ENCODE measurements at places on chromosomes 1 and 21.

GRCh38 chr1:43545339-43545694, 14.6 kb downstream of the PTPRF start:
- DNase-seq: no peak

DNA sequence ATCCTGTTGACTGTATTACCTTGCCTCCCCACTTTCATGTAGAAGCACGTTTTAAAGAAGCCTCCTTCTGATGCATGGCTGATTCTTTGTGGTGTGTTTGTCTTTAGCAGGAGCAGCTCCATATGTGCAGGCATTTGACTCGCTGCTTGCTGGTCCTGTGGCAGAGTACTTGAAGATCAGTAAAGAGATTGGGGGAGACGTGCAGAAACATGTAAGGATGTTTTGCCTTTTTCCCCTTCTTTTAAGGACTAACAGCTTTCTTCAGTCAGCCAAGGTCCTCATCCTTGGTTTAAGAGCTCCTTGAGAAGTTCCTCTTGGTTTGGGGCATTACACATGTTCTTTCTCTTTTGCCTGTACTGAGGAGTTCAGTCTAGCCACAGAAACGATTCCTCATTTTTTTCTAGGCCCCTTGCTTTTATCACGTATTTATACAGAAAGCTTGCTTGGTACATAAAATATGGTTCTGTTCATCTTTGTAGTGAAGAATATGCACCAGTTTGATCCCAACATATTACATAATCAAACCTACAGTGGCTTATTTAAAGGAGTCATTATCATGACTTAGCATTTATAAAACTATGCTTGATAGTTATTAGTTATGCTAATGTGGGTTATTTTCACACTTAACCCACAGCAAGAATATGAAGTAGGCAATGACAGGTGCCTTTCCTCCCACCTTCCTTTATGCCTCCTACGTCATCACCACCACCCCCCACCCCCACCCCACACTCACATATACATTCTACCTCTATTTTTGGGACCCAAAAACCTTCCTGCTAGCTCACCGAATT, 19.6 kb downstream of the CAP1 start:
- DNase-seq: peak; percentile 27

GRCh38 chr1:239164451-239165180, 221.8 kb upstream of the CHRM3 start:
- DNase-seq: no peak

DNA sequence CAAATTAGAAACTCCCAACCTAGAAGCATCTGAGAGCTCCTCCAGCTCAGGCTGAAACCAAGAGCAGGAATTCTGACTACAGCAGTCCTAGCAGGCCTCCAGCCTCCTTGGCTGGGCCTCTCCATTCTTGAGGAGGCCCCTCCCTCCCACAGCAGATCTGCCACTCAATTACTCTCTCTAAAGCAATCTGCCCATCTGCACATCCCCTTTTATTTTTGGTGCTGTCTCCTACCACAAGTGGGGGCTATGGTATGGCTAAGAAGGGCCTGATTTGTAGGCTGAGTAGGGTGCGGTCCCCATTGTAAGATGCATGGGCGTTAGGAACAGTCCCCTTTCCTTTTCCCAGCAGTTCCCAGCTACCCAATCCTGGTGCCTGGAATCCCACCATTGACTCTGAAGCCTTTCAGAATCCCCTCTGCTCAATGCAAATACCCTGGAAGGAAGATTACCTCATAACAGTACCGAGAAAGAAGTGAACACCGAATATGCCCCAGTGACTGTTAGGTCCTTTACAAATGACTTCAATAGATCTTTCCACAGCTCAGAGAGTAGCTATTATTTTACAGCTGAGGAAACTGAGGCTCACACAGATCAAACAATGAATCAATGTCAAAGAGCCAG, 11.6 kb upstream of the TTC39A start:
- DNase-seq: peak; percentile 16

DNA sequence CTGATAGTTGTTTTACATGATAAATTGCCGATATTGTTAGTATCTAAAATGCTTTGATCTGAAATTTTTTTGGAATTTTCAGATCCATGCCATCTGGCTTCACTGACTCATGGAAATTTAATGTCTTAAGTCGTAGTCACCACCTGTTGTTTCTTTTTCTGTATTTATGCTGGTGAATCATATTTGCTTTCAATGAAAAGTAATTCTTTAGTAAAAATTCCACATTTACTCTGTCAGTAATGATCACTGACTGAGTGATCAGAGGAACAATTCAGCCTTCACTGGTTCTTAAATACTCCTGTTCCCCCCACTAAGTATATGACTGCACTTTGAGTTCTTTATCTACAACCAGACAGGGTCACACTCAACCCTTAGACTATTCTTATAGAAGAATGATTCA, 185.6 kb upstream of the NRIP1 start:
- no peak for DNase-seq

- DNase-seq: no peak
Observed at GRCh38 chr1:218350035-218350525, 4.9 kb downstream of the TGFB2 start.

- DNase-seq: peak; percentile 66
Observed at GRCh38 chr21:28636752-28637691, 355.7 kb downstream of the LTN1 start.

GRCh38 chr1:999725-1000356, at the start of gene HES4:
Gene HES4, minus strand, starts transcription at chr1:1000097. Its CDS starts 124 bp downstream, at chr1:999973.
- peak; percentile 64 for DNase-seq

GRCh38 chr1:156106624-156107488, 7.7 kb upstream of the LMNA start:
- no peak for DNase-seq

- DNase-seq: no peak
Observed at GRCh38 chr1:210124736-210125135, 107.9 kb upstream of the SERTAD4 start.

DNA sequence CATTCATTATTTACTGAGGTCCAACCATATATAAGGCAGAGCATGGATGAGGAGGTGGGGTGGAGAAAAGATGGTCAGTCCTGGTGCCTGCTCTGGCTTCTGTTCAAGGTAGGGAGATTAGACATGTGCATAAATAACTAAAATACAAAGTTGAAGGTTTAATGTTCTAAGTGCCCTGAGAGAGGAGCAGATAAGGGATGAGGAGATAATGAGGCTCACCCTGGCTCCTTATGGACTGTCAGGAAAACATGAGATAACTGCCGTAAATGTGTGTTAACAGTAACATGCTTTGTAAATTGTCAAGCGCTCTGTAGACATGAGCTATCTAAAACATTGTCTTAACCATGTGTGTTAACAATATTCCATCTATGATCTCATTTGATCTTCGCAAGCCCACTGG, 474.6 kb upstream of the USP24 start:
- DNase-seq: no peak

DNA sequence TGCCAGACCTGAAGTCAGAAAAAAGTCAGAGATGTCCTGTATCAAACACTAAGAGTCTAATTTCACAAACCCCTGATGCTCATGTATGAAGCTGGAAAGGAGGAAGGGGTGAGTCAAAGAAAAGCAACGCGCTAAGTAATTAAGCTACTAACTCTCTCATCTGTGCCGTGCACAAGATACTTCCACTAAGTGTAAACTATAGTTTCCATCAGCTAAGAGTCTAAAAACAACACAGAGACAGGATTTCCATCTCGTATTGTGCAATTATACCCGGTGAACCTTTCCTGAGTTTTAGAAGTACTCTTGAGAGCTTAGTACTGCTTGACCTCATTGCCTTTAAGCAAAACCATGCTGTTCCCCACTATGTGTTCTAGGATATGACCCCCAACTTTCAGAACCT, 19.0 kb downstream of the DNALI1 start:
- peak; percentile 51 for DNase-seq

Data from activated CD4-positive, alpha-beta T cell treated with anti-CD3 and anti-CD28 coated beads, Interleukin-2, Interleukin-6, amounts not matched to agents 100 ng/mL and 50 ng/mL, durations not matched to agents 16 hours and 8 hours (primary cell).